ENCODE measurements at places on chromosomes 4 and X.
A peak's percentile ranks its signal among the peaks of the same experiment; 100 is the strongest.

DNA sequence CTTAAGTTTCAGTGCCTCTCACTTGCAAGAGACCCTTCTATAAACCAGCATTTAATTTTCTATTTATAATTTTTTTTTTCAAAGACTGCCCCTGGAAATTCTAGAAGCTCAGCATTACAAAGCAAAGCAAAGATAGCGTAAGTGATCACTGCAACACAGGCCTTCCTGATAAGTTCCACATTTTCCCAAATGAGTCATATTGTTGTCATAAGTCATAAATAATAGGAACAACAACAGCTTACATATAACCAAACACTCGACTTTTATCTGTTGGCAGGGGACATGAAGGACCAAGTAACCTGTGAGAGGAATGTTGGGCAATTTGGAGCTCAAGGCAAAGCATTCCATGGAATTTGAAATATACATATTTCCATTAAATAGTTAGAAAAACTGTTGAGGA is 815.5 kb downstream of the DMD start:
- DNase-seq: no peak

DNA sequence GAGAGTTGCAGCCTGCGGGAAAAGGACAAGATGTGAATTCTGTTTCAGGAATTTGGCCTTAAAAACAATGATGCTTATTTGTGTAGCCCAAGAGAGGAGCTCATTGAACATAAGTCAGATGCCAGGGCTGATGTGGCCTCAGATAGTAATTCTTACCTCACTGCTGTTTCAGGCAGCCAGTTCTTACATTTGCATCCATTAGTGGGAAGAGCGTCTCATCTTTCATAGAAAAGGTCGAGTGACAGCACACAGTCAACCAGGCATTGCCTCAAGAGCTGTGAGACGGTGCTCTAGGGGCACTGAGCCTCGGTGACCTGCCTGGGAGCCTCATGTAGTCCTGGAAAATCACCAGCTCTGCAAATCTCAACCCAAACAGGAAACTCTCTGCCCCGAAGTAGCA is 174.9 kb upstream of the FRG1 start:
- DNase-seq: no peak

- DNase-seq: no peak
Observed at GRCh38 chr4:159047478-159048165, 55.3 kb upstream of the RAPGEF2 start.

DNA sequence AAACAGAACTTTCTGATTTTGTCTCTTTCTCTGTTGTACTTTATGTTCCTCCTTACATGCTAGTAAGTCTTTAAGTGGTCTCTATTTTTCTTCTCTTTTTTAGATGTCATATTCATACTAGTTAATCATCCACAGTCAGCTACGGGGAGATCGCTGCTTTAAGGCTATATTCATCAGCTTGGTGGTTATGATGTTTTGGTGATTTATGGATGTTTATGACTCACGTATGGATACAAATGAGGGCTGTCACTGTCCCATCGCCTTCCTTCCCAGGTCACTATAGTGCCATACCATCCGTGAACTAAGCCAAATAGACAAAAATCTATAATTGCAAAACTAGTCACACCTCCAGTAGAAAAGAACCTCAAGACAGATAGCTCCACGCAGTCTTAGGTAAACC is 296.8 kb upstream of the AADAT start:
- no peak for DNase-seq

DNA sequence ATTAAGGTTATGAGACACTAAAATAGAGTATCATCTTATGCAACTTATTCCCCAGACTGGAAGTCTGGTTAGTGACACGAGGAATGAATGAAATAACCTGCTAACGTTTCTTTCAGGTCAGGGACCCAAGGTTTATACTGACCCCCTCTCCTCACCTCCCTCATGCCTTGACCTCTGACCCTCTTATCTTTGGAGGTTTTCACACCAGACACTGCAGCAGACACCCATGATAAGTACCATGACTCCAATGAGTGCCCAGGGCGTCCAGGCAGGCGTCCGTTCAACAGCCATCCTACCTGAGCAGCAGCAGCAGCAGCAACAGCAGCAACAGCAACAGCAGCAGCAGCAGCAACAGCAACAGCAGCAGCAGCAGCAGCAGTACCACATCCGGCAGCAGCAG is 4.2 kb upstream of the NLGN3 start:
- no peak for DNase-seq

DNA sequence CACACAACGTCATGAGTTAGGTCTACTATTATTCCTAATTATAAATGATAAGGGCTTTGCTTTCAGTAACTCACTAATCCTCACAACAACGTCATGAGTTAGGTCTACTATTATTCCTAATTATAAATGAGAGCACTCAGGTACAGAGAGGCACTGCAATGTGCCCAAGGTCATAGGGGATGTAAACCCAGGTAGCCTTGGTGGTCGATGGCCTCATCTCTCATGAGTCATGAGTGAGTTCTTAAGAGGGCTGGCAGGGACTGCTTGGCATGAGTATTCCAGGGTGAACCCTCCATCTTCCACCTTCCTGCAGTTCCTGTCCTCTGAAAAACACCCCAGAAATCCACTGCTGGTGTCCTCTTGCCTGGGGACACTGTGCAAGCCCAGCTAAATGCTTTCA is 317.1 kb downstream of the STK32B start:
- DNase-seq: no peak

DNA sequence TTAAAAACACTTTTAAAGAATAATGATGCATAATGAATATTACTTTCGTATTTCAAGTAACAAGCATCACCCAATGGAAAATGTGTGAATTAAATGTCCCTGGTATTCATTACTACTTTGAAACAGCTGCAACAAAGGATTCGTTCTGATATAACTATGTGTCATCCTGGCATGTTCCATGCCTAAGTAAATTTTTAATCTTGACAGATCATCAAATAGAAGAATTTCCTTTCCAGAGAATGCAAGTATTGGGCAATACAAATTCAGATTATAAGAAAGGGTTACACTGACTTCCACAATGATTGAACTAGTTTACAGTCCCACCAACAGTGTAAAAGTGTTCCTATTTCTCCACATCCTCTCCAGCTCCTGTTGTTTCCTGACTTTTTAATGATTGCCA is 105.3 kb downstream of the SPCS3 start:
- no peak for DNase-seq

DNA sequence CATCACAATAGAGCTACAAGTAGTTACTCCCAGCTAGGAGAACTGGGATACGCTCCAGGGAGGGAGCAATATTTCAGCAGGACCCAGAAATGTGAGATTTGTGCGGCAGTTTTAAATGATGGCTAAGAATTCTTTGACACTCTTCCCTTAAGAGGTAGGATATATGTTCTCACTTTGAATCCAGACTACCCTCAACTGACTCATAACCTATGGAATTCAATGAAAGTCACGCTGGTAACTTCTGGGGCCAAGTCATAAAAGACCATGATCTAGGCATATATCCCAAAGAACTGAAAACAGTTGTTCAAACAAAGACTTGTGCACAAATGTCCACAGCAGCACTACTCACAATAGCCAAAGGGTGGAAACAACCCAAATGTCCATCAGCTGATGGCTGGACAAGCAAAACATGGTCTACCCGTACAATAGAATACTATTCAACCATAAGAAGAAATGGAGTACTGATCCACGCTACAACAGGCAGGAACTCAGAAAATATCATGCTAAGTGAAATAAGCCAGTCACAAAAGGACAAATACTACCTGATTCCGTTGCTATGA is 10.5 kb downstream of the CD99L2 start:
- DNase-seq: no peak

DNA sequence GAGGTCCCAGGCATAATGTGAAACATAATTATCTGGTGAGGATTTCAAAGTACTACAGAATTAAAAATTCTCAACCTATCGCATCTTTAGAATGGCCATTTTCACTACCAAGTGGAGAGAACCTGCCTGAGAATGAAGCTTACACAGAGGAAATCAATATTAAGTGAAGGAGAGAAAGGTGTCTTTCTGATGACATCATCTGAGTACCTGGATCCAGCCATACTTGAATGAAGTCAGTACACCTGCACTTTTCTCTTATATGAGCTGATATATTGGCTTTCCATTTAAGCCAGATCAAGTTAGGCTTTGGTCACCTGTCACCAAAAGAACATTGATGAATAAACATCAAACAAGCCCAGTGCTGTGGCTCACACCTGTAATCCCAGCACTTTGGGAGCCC is 118.9 kb upstream of the MED14 start:
- no peak for DNase-seq

DNA sequence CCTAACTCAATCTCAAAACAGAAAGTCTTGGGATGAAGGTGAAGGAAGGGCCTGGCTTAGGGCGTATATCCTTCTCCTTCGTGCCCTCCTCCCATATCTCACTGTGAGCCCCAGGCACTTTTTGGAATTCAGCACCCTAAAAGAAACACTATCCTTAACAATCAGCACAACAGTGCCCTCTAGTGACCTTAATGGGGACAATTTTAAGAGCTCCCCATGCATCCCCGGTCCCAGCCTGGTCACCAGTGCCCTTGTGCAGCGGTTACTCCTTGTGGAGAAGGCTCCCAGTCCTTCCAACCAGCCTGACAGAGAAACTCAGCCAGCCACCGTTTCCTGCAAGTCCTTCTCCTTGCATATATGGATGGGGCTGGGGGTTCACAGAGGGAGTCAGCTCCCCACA is 4.2 kb downstream of the PAK3 start:
- peak; percentile 68 for DNase-seq

DNA sequence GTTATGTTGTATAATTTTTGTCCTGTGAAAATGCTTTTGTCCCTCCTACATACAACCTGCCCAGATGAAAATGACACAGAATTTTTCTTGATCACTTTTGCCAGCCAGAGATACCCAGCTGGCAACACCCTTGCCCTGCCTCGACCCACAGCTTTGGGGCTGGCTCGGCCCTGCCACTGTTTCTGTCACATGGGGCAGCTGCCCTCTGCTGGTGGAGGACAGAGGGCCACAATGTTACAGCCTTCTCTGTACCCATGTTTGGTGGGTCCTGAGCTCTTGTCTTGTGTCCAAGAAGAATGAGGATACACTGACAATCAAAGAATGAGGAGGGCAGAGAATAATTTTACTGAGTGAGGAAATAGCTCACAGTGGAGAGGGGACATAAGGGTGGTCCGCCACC is 31.1 kb downstream of the BMP15 start:
- no peak for DNase-seq

DNA sequence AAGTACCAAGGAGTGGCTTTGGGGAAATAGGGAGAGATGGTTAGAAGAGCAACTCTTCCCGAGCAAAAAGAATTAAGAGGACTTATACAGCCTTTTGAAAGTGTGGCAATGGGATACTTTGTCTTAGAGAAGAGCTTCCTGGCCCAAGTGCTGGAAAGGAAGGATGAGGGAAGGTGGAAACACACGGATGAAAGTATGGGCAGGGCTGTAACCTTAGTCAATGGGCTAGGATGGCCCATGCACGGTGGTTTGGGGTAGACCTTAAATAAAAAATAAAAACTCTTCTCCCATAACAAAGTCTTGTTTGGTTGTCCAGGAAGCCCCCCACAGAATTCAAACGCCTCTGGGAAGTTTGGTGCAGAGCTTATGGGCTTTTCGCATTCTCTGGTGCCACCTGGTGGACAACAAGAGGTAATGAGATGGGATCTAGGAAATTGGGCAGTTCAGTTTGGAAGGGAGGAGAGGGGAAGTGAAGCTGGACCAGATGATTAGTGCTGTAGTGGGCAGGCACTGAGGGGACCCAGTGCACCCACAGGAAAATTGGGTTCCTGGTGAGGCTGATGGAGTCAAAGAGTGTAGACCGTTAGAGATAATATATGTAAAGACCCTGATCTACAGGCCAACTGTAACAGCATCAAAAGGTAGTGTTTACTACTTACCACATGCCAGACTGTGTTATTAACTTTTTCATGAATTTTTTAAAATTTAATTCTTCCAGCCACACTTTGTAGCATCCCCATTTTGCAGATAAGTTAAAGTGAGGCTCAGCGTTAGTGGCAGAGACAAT is 13.8 kb upstream of the ENOX2 start:
- peak; percentile 49 for DNase-seq

GRCh38 chr4:41396214-41396613 is 139.5 kb downstream of the UCHL1 start:
- DNase-seq: no peak

DNA sequence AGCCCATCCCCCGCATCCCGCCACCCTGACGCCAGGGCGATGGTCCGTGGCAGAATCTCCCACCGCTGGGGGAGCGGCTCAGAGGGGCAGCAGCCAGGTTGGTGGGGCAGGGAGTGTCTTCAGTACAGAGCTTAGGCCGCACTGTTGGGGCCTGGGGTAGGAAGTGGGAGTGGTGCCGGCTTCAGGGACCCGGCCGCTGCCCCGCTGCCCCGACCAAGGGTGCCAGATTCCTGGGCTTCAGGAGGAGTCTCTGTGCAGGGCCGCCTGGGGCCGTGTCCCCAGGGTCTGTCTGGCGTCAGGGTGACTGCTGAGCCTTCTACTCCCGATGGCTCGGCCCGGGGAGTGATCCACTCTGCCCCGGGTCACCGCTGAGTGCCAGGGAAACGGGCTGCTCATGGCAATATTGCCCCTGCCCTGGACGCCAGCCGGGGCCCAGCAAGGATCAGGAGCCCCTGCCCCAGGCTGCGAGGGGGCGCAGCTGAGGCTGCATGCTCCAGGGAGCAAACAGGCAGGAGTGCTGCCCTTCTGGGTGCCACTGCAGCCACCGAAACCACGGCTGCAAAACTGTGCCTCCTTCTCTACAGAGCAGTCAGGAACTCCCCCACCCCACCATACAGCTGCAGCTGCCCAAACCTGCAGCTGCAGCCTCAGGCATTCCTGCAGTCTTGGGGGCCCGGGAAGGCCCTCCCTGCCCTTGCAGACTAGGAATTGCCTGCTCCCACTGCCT is 1206.1 kb downstream of the ARAP2 start:
- no peak for DNase-seq

DNA sequence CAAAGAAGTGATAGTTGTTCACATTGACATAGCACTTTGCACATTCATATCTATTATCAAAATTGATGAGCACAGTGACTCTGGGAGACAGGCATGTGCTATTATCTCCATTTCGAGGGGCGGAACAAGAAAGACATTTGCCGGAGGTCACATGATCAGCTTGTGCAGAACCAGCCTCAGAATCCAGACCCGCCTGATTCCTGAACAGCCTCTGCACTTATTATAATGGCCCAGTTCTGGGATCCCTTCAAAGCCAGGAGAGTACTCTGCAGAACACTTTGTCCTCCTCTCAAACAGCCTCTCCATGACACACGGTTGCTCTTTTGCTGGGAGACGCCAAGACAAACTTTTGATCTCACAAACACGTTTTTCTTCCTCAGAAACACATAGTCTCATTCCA is 48.4 kb downstream of the RWDD4 start:
- DNase-seq: no peak

- peak; percentile 26 for DNase-seq
Observed at GRCh38 chrX:83759872-83760271, 101.1 kb upstream of the CYLC1 start.
